Activated CD4-positive, alpha-beta T cell treated with anti-CD3 and anti-CD28 coated beads, Interleukin-2, amount 50 U/mL, for 16 hours (primary cell): ENCODE measurements at places on chromosomes 12 and 14.

DNA sequence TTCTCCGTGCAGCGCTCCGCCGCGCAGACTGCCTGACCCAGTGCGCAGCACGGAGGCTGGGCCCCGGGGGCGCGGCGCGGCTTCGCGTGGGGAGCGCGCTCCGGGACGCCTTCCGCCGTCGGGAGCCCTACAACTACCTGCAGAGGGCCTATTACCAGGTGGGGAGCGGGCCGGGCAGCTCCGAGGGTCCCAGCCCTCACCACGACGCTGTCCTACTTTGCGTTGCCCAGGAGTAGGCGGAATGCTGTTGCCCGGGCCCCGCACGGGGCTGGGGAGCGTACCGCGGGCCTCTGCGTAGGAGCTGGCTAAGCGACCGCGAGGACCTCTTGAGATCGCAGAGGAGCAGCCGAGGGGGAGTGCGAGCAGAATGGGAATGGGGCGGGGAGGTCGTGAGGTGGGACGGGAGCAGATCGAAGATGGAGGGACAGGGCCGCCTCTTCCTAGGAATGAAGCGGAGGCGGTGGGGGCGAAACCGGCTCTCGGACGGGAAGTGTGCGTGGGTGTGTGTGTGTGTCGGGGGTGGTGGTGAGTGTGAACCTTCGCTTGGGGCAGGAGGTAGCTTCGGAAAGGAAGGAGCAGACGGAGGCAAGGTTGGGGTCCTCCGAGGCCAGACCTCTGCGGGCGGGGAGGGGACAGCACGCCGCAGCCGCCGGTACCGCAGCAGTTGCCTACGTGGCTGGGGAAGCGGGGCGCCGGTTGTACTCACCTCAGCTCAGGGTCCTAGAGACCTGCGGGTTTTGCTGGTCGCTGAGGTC is 751 bp downstream of the P3H3 start:
- no peak for DNase-seq

DNA sequence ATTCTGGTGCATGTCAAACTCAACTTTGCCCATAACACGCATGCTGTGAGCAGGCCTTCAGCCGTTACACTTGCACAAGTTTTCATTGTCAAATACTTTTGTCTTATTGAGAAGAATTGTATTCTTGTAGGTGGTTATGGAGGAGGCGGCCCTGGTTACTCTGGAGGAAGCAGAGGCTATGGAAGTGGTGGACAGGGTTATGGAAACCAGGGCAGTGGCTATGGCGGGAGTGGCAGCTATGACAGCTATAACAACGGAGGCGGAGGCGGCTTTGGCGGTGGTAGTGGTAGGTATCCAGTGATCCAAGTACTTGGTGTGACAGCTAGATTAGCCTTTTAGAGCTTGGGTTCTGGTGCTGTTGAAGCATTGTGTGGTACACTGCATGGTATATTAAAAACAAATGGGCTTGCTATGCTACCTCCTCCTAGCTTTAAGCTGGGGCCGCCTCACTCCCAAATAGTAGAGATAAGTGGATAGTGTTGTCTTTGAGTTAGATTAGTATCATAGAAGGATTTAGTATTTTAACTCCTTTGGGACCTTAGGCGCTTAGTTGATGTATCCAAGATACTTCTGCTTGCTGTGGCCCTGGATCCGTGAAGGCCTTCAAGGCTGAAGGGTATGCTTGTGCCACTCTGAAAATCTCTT is 2.5 kb downstream of the HNRNPA1 start:
- DNase-seq, result no peak

GRCh38 chr12:6772331-6772695 is at the start of gene LAG3:
LAG3 (plus strand) TSS chr12:6772520; CDS start chr12:6772853, 333 bp downstream.
- DNase-seq, result peak; percentile 43

GRCh38 chr12:88237954-88238353 is 95.8 kb downstream of the TMTC3 start:
- peak; percentile 79 for DNase-seq

DNA sequence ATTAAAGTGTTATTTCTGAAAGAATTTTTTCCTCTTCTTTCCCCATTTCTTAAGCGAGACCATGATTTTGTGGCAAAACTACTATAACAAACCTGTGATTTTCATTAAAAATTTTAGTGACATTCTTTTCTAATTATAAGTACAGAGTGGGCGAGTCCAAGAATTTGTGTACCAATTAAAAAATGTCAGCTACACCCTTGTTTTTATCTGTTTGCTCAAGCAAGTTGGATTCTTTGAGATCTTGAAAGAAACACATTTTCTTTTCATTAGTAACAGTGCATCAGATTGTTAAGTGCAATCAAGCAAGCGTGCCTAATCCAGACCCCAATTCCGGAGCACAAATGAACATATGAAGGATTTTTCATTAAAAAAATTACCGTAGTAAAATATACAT is 338.8 kb upstream of the DDHD1 start:
- no peak for DNase-seq

- peak; percentile 20 for DNase-seq
Observed at GRCh38 chr14:93619176-93619793, 169.0 kb downstream of the PRIMA1 start.

GRCh38 chr14:23751616-23752015 is 115.5 kb downstream of the DHRS2 start:
- no peak for DNase-seq
